Renal cortex interstitium (tissue), 15 donors: ENCODE measurements at places on chromosomes 2 and 18.

DNA sequence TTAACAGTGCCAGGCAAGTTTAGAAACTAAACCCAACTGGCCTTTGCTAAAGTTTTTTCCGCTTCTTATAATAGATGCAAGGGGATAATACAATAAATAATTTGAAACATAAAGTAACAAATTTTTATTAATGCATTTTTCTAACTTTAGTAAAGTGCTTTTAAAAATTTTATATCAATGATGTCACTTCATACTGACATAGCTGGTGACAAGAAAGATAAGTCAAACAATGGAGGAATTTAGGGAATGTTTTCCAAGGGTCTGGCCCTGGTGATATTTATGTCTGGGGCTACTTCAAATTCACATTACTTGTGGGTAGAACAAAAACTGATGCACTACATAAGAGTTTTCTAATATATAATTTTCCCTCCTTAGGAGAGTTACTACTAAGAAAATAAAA, 61.2 kb upstream of the CBLN2 start:
- no peak for DNase-seq

DNA sequence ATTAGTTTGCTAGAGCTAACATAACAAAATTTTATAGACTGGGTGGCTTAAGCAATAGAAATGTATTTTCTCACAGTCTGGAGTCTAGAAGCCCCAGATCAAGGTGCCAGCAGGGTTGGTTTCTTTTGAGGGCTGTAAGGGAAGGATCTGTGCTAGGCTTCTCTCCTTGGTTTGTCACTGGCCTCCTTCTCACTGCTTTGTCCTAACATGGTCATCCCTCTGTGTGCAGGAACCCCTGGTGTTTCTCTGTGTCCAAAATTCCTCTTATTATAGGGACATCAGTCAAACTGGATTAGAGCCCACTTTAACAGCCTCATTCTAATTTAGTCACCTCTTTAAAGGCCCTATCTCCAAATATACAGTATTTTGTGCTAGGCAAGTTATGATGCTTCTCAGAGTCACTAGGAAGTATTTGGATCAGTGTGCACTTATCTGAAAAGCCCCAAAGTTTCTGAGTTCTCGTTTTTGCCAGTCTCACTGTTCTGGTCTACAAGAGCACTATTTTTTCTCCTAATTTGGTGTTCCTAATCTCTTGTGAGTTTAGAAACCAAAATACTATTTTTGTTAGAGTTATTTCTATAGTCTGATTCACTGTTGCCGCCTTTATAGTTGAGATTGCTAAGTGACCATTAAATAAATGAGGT, 29.0 kb downstream of the ZC3H6 start:
- no peak for DNase-seq

DNA sequence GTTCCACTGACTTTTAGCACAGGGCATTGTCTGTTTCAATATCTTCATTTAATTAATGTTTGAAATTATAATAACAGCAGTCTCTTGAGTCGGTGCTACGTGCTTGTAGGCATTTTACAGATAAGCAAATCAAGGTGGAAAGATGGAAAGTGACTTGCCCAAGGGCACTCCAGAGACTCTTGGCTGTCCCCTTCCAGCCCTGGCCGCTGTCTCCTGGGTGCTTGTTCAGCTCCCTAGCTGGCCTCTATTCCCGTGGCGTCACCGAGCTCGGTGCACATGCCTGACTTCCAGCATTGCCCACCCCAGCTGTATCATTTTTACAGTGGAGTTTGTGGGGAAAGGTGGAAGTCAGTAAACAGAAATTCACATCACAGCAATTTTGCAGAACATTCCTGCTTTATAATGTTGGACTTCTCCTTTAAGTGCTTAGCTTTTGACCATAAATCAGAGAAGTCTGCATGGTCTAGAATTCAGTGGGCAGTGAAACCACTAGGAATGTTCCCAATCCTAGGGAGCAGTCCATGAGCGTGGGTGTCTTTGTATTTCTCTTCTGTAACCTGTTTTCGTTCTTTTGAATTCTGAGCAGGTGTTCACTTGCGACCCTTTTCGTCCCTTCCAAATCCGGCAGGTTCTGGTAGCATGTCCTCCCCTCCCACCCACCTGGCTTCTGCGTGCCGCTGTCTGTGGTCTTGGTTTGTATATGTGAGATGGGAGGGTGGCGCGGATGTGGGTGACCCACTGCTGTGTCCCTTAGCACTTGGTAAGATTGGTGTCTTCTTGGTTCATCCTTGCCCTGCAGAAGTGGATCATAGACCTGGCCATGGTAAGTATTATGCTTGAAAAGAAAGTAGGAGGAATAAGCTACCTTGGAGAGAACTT, 8.4 kb downstream of the SLC66A3 start:
- no peak for DNase-seq

DNA sequence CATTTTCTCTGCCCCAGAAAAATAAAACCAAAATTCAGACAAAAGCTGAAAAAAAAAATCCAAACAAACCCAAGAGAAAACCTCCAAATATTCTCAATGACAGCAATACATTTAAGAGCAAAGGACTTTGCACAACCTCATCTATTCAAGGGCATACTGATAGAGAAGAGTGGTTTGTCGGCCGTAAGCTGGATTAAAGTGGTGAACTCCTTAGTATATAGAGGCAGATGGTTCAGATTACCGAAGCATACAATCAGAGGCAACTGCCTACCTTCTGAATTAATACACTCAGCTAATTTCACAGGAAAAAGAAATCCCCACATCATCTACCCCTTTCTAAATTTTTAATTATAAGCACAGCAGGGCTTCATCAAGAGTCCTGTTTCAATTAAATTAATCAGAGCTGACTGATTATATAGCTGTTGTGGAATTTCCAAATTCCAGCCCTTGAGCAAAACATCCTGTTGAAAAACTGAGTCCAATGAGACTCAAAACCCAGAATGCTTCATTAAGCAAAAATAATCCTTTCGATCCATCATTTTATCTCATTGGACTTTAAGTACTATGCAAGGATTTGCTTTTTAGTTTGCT, at the start of gene CPLX4:
TSS of gene CPLX4 (minus strand) at position 190 of the 591 bp plus-strand sequence. CDS start at position 3, 187 bp downstream.
- no peak for DNase-seq

DNA sequence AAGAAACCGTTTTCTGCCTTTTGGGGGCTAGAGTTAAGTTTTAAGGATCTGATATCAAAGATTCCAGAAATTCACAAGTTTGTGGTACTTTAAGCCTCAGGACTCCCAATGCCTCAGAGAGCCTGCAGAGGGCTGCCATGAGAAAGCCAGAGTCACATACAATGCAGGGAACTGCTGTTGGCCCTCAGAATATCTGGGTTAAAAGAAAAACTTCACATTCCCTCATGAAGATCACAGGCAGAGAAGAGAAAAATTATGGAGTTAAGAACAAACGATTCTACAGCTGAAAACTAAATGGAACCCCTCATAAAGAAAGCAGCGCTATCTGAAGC, 39.5 kb downstream of the HDAC4 start:
- DNase-seq: no peak

GRCh38 chr2:32678825-32679224, 51.0 kb downstream of the TTC27 start:
- no peak for DNase-seq

DNA sequence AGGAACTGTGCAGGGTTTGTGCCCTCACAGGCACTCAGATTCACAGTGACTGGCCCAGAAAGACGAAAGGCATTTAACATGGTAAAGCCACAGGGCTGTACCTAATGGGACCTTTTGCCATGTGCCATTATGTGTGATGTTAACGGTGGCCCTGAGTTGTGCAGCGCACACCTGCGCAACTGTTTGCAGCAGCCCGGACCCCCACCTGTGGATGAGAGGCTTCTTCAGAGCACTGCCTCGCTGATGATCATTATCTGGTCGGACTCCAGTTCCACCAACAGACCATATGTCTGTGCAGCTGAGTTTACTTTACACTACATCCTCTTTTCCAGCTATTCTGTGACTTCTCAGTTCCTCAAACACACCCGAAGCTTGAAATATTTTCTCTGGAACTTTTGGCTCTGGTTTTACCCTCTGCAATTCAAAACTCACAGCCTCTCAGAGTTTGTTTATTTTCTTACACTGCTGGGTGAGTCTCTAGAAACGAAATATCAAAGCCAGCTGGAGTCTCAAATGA, 35.6 kb upstream of the UBE2F start:
- no peak for DNase-seq

DNA sequence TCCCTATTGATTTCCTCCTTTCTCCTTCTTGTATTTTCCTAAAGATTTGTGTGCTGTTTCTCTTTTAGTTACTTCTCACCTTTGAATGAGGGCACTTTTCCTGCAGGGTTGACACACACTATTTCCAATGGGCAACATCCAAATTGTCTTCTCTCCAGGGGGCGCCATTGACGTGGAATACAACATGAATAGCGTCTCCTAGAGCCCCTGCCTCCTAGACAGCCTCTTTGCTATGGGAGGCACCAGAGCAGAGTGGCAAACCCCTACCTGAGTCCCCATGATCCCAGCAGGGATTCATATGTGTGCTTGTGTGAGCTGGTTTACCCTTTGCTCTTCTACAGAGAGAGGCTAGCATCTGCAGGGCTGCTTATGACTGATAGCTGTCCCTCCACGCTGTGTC, 61.3 kb upstream of the ITSN2 start:
- DNase-seq: no peak

DNA sequence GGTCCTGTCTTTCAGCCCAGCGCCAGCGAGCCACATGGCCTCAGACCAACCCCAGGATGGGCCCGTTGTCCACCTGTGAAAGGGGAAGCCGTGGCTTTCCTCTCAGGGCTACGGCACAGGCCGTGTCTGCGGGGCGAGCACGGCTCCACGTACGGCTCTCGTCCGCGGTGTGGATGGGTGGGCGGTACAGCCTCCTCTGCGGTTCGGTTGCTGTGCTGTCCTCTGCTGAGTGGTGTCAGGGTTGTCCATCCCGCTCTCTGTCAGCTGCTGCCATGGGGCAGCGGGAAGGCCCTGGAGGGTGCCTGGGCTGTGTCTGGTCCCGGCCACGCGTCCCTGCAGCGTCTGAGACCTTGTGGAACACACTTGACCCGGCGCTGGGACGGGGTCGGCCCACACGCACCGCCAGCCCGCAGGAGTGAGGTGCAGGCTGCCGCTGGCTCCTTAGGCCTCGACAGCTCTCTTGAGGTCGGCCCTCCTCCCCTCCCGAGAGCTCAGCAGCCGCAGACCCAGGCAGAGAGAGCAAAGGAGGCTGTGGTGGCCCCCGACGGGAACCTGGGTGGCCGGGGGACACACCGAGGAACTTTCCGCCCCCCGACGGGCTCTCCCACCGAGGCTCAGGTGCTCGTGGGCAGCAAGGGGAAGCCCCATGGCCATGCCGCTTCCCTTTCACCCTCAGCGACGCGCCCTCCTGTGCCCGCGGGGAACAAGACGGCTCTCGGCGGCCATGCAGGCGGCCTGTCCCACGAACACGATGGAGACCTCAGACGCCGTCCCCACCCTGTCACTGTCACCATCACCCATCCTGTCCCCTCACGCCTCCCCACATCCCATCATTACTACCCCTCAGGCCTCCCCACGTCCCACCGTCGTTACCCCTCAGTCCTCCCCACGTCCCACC, 128.7 kb downstream of the NFATC1 start:
- no peak for DNase-seq

- DNase-seq: no peak
These were observed 66.3 kb downstream of the NBAS start for GRCh38 chr2:15494877-15495276.

DNA sequence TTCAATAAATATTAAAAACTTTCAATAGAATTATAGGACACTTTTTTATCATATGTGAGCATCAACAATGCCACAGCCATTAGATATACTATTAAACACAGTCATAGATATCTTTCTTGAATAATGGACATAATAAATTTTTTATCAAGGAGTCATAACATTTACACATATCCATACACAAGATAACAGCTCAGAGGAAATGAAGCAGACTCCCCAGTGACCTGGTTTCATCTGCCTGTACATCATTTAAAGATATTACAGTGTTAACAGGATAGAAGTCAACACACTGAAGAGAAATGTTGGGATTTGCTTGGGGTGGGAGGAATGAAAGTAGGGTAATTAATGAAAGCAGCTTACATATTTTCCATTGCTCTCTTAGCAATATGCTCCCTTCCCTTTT, 5.1 kb downstream of the SCG2 start:
- no peak for DNase-seq

- DNase-seq: no peak
These were observed 41.4 kb upstream of the SMAD7 start for GRCh38 chr18:48992133-48992532.

DNA sequence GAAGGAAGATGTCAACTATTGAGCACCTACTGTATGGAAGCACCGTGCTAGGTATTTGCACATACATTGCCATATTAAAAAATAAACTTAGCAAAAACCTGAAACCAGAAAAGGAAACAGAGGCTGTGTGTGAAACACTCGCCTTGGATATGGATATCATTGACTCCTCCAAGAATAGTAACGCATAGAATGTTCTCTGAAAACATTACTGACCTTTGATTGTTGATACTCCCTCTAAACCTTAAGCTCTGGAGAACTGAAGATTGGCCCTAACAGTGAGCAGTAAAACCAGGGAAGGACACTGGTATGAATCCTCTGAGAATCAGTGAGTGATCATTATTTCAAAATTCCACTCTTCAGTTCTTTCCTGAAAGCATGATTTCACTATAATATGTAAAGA, 236.8 kb downstream of the CDH20 start:
- no peak for DNase-seq

- no peak for DNase-seq
These were observed 206.8 kb upstream of the MEIS1 start for GRCh38 chr2:66228128-66228547.

DNA sequence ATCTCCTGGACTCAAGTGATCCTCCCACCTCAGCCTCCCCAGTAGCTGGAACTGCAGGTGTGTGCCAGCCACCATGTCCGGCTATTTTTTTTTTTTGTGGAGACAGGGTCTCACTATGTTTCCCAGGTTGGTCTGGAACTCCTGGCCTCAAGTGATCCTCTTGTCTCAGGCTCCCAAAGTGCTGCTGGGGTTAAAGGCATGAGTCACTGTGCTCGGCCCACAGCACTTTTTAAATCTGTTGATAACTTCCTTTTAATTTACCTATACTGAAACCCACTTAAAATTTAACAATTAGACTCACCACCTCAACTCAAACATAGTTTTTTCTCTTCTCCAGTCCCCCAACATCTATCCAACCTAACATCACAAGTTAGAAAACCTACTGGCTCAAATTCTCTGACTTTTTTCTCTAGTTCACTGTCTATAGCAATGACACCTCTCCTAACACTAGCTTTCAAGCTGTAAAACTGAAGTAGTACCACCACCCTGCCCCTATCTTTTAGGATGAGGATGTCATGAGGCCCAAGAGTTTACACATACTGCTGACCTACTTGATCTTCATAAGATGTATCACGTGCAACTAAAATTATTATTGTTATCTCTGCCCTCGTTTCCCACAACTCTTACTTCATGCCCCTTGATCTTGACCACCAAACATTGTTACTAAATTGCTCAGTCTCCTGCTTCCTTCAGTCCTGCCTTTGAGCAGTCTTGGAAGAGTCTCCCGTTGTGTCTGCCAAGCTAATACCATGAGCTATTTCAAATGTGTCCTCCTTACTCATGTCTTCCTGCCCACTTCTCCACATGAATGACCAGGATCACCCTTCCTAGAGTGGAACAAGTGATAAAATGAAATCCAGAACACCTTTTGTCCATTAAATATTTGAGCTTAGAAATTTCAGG, 142.3 kb upstream of the ZFP36L2 start:
- no peak for DNase-seq
